ENCODE measurements at places on chromosomes 2 and 18.

DNA sequence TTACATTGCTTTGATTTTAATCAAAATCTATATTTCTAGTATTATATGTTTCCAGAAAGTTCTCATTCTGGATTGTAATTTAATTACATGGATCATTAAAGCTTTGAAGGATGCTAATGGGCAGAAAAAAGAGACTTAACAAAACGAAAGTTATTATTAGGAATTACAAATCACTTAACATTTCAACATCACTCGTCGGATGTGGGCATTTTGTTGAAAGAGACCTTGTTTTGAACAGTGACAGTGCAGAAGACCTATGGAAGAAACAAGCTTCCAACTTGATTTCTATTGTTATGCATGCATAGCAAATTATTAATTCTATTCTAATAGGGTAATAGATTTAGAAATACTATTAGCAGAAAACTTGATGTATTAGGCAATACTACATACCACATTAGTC lies 31.4 kb upstream of the DARS1 start:
- DNase-seq = no peak

DNA sequence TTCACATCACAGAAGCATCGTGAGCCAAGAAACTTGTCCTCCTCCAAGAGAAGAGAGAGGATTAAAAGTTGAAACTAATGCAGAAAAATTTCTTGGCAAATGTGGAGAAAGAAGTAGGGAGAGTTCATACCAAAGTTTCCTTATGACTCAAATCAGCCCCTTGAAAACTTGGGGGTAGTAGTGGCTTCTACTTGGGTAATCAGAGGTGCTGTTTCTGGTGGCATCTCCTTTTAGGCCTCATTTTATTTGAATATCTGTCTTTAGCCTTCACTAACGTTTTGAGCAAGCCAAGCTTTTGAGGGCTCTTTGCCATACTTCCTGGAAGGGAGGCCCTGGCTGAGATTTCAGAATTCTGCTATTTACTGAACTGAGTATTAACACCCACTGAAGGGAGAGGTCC lies 515.3 kb upstream of the MEX3C start:
- no peak for DNase-seq

- no peak for DNase-seq
Observed at GRCh38 chr2:21812766-21813165, 689.0 kb downstream of the TDRD15 start.

DNA sequence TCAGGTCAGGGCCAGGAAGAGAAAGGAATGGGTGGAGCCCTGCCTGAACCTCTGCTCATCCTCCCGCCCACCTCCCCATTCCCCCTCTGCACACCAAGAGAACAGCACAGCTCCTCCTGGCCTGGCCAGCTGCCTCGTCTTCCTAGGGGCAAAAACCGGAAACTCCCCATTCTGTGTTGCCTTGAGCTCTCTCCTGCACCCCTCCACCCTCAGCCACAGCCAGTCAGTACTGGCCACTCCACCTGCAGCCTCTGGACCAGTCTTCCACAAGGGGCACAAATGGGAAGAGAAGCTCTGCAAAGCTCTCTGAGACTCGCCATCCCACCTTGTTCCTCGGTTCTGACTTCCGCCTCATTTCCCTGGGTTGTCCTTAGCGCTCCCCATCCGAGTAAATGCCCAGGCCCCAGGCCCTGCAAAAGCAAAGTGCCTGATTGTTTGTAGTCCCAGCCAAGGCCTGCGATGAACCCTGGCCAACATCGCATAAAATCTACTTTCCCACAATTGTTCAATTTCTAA lies 39.3 kb upstream of the SLC35G4 start:
- DNase-seq = no peak

- no peak for DNase-seq
Observed at GRCh38 chr18:5961828-5962150, 66.5 kb upstream of the TMEM200C start.

DNA sequence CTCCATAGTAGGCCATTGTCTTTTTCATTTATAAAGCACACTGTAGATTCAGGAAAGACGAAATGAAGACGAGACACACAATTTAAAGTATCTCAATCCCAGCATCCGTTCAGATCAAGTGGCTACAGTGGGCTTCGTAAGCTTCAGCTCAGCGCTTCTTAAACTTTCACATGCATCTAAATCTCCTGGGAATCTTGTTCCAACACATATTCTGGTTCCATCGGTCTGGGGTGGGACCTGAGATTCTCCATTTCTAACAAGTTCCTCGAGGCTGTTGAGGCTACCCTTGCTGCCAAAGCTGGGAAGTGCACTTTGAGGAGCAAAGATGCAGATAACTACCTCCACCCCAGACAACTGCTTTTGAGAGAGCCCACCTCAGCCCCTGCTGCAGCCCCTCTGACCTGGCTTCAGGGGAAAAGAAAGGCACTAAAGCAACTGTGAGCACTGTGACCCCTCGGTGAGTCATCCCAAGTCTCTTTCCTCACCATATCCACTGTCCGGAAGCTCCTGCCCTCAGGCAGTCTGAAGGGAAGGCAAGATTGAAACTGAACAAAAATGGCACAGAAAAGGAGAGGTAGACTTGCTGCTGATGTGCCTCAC lies 201.1 kb upstream of the FBXO11 start:
- DNase-seq = no peak

DNA sequence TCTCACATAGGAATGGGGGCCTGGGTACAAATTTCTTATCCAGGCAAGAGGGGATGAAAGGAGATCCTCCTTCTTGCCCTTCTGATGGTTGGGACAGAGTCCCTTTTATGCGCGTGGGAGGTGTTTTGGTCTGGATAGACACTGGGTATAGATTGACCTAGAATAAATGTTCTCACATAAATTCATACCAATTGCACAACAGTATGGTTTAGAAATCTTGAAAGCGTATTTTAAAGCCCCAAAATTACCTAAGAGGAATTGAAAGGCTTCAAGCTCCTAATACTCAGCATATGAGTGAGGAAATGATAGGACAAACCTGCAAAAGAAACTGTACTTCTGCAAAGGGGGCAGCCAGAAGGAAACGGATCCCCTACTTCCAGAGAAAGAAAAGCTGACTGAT lies 2.6 kb upstream of the BCL2 start:
- DNase-seq = no peak

GRCh38 chr2:192901446-192901845 lies 706.7 kb upstream of the TMEFF2 start:
- DNase-seq = no peak

DNA sequence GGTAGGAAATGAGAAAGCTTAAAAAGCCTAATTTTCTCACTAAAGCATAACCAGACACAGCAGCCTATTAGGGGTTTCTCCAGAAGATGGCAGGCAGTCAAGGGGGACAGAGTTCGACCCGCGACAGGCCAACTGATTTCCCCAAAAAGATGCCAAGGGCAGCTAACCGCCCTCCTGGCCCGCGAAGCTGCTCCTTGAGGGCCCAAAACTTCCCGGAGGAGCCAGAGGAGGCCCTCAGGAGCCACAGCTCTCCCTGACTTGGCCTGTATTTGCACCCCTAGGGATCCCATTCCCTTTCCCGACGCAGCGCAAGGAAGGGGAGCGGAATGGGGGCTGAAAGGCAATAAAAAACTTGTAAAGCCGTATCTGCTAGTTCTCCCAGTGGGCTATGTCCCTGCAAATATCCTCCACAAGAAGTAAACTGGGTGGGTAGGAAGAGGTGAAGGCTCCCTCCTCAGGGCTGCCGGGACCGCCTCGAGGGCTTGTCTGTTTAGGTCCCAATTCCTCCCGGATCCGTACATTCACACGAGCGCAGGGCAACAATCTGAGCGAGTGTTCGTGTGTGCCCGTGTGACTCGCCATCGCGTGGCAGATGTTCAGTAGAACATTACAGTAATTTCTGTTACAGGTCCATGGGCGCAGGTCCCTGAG lies 756 bp upstream of the NAGK start:
- DNase-seq = no peak

GRCh38 chr18:75916624-75916982 lies 489.1 kb upstream of the SMIM21 start:
- DNase-seq = no peak
